Tibial nerve (tissue), 4 donors: ENCODE measurements at places on chromosomes 6 and 20. TPM values are rescaled to one million over a fixed set of nuclear protein-coding genes. Genes with fewer than 3 reads are reported as not detected.

UBE2C gene
- not detected for total RNA-seq

MEP1A gene
- total RNA-seq = not detected

DNA sequence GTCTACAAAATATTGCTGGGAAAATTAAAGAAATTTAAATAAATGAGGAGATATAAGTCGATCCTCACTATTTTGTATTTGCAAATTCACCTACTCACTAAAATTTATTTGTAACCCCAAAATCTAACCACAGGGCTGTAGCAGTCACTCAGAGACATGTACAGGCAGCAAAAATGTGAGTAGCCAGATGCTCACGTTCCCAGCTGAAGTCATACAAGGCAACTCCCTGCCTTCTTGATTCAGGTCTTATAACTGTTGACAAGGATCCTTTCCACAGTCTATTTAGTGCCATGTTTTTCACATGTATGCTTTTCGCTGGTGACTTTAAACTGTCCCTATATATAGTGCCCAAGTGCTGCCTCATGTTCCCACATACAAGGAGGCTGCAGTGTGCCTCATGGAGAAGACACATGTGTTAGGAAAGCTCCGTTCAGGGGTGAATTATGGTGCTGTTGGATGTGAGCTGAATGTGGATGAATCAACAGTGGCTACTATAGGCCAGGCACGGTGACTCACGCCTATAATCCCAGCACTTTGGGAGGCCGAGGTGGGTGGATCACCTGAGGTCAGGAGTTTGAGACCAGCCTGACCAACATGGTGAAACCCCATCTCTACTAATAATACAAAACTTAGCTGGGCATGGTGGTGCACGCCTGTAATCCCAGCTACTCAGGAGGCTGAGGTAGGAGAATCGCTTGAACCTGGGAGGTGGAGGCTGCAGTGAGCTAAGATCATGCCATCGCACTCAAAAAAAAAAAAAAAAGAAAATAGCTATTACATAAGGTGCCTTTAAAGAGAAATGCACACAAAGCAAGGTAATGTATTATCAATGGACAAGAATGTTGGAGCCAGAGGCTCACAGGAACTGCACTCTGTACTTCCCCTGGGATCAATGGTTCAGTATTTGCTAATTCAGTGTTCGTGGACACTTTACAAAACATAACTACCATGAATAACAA lies 55.3 kb downstream of the STK35 start:
- no peak for DNase-seq

DNA sequence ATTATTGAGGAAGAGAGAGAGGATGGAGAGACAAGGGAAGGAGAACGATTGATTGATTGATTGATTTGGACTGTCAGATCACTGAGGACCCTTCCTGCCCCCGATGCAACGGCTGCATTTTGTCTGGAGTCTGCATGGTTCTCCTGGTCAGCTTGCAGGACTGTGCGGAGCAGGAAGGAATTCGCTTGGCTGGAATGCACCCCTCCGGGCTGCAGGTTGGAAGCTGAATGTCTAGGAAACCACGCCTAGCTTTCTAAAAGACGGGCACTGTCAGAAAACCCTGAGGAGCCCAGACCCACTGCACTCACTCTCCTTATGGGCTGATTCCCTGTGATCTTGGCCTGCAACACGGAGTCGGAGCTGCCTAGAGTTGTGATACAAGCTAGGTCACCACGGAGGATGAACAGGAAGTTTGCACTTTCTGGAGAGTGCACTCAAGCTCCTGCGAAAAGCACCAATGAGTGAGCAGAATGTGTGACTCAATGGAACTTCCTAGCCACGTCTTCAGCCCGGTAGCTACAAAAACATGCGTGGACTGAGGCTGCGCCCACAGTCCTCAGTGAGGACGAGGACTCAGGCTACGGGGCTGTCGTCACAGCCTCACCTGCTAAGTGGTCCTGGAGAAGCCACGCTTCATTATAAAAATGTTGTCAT lies 14.4 kb downstream of the DACT2 start:
- DNase-seq = no peak

DNA sequence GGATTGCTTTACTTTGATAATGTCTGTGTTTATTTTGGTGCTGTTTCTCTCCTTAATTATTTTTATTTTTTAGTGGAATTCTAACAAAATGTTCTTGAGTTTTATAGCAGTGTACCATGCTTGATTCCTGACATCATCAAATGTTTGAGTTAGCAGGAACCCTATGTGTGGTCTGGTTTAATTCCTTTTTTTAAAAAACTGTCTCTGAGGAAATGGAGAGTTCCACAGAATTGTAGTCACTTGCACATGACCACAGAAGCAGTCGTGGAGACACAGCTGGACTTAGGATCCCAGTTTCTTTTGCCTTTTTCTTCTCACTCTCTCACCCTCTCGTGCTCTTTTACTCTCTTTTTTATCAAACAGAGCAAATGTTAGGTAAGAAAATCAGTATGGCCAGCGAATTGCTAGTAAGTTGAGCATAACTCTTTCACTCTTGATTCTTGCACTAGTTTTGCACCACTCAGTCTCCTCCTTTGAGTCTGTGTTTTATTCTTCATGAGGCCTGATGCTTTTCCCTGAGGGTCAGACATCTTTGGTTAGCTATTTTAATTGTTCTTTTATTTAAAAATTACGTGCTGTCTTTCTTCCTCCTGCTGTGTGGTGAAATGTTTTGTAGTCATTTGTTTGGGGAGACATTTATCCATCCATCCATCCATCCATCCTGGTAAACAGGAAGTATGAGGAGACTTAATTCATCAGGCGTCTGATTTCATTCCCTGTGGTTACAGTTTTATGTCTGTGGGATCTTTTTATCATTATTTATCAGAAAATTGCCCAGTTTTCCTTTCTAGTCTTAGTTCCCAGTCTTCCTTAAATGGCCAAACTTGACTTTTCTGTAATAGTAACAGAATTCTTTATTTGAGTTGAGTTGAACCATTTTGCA lies 83.0 kb downstream of the SCAF8 start:
- DNase-seq = no peak
